Endothelial cell (in vitro differentiated cells): ENCODE measurements at places on chromosomes 4 and X. TPM values are rescaled to one million over a fixed set of nuclear protein-coding genes. Genes with fewer than 3 reads are reported as not detected.

Gene STARD8
- 82.7 TPM for total RNA-seq

Gene FANCB
- total RNA-seq = 6.0 TPM

Gene TACC3
- 42.2 TPM for total RNA-seq

Gene FOXP3
- total RNA-seq = 0.26 TPM

DNA sequence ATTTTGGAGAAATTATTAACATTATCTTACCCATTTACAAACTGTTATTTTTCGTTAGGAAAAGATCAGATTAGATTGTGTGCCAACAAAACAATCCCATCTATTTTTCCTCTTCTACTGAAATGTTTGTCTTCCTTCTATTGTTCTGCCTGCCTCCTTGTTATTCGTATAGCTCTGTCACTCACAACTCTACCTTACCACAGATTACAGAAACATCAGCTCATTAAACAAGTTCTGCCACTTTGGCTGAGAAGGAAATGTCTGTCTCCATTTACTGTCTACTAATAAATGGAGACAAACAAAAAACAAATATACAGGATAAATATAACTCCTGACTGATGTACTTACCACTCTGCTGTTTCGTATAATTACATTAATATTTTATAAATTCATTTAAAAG lies 211.4 kb downstream of the ENOX2 start:
- H3K4me1 ChIP-seq = peaks cover 18% of the 10 kb centered on the region
- H3K4me3 ChIP-seq = no peak overlapping the region

DNA sequence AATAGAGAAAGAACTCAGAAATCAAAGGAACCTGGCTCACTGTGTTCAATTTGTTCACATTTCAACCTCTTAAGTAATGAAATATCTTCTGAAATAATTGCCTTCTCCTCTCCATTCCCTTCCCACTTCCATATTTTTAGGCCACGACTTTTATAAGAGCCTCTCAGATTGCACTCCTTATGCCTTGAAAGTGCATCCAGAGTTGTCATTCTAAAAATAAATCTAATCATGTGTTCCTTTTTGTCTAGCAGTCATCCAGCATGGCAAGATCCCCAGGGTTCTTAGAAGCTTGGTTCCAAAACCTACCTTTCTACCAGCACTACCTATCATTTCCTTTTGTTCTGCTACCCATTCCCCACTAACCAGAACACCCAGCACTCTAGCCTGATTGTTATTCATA lies 42.4 kb upstream of the RPA4 start:
- H3K4me1 ChIP-seq = peaks cover 4% of the 10 kb centered on the region
- no peak for DNase-seq
- no peaks in the 10 kb centered on the region for H3K36me3 ChIP-seq
- H3K27ac ChIP-seq = no peak overlapping the region
- H3K4me3 ChIP-seq = no peak overlapping the region

DNA sequence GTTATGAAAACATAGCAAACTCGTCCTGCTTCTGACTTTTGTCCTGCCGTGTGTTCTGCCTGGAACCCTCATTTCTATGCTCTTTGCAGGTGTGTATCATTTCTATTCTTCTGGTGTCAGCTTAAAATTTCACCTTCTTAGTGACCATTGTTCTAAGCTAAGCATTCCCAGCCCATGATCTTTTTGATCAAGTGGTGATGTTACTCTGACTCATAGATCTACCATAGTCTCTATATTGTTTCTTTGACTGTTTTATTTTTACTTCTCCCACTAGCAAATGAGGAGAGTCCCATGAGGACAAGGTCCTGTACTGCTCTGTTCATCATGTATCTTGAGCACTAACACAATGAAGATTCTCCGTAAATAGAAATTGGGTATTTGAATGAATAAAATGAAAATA lies 14.1 kb upstream of the CXCL6 start:
- H3K27ac ChIP-seq = no peak overlapping the region
- peaks cover 2% of the 10 kb centered on the region for H3K27me3 ChIP-seq
- DNase-seq = no peak
- H3K4me1 ChIP-seq = no peaks in the 10 kb centered on the region

DNA sequence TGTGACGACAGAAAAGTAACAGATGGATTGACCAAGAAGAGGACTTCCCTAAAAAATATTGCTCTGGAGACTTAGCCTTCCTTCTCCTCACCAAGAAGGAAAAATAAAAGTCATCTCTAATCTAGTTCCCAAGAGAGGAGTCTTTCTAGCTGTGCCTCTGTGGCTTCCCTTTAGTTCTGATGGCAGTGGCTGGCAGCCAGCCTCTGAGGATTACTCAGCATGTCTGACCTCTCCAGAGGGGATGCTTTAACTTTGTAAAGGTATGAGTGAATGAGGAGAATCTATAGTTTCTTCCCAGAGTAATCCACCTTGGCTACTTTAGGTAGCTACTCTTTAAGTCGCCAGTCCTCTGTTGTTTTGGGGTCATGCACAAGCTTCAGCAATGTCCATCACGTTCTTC lies 163.9 kb upstream of the KIT start:
- DNase-seq = no peak
- no peaks in the 10 kb centered on the region for H3K27me3 ChIP-seq
- no peaks in the 10 kb centered on the region for H3K4me1 ChIP-seq
- no peak overlapping the region for H3K4me3 ChIP-seq

DNA sequence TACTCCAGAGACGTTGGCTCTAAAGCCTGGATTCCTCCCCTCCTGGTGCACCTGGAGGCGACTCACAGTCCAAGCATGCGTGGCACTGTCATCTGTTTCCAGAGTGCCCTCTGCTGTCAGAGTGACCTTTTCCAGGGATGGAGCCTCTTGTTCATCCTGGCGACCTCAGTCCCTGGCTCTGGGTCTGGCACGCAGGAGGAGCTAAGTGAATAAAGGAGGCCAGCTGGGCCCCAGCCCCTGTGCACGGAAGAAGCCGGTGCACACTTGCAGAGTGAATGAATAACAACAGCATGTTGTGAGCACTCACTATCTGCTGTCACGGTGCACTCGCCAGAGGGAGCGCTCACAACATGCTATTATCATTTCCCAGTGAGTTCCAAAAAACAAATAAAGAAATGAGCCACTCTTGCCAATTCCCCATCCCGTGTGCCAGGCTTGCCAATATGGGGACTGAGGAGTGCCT lies 27.8 kb upstream of the PSAPL1 start:
- no peak for DNase-seq
- peaks cover 4% of the 10 kb centered on the region for H3K27me3 ChIP-seq
- H3K27ac ChIP-seq = no peak overlapping the region
